ENCODE measurements at places on chromosomes 2 and 18. TPM values are rescaled to one million over a fixed set of nuclear protein-coding genes. Genes with fewer than 3 reads are reported as not detected.

The MAB21L4 gene
- not detected for total RNA-seq

The TWIST2 gene
- total RNA-seq = 13.6 TPM

The C1QL2 gene
- total RNA-seq = not detected

The MALL gene
- 6.3 TPM for total RNA-seq

The CLEC4F gene
- total RNA-seq = 0.09 TPM

The ANKRD29 gene
- 4.0 TPM for total RNA-seq

The SKA1 gene
- 4.4 TPM for total RNA-seq

The CPS1 gene
- 2.1 TPM for total RNA-seq

The MSTN gene
- total RNA-seq = 26.2 TPM

The CCDC150 gene
- 4.6 TPM for total RNA-seq

The ALPP gene
- 0.09 TPM for total RNA-seq

Measured in muscle of leg (tissue), 16 donors.